ENCODE measurements at places on chromosomes 1 and 21.

DNA sequence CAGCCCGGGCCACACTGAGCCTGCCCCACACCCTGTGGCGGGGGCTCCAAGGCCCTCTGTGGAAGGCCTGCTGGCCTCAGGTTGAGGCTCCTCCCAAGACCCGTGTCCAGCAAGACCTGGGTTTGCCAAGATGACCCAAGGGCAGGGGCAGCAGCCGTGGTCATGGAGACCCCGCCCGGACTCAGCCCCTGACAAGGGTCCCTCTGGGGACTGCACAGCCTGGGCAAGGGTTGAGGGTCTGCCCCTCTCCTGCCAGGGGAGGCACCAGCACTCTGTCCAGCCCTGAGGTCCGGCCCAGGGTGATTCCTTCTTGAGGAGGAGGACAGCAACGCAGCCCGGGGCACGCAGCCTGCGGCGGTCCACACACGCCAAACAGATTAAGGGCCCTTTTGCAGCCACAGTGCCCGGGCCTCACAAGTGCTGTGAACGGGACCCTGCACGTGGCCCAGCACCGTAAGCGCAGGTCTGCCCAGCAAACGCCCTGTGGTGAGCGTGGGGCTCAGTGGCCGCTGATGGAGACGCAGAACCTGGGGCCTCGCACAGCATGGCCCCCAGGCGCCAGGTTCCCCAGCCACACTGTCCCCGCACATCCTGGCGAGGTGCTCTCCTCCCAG is 3.4 kb downstream of the SPATC1L start:
- DNase-seq: no peak

DNA sequence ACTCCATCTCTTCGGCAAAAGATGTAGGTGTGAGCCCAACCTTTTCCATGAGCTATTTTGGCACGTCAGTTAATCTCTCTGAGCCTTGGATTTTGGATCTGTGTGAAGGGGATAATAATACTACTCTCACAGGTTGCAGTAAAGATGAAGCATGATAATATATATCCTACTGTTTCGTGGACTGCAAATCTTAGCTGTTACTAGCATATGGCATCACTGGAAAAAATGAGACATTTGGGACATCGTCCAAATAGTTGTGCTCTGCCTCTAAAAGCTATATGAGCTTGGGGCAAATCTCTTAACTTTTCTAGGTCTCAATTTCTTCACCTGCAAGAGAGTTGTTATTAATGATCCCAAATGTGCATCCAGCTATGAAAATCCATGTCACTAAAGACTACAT is 147.4 kb upstream of the ZRANB2 start:
- no peak for DNase-seq

DNA sequence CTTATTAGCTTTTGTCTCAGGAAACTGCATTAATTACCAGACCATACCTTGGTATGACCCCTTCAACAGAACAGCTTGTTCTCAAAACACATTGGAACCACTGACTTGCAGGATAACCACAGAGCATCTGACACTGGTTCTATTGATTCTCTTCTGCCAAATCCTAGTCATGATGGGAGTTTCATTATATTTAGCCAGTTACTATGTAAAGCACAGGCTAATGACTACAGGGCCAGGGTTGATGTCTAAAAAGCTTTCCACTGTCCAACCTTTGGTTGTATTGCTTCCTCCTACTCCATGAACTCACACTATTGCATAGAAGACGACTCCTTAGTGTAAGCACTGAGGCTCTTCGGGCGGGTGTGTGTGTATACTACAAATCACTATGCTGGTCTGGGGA is 3.8 kb downstream of the STMN1 start:
- no peak for DNase-seq

DNA sequence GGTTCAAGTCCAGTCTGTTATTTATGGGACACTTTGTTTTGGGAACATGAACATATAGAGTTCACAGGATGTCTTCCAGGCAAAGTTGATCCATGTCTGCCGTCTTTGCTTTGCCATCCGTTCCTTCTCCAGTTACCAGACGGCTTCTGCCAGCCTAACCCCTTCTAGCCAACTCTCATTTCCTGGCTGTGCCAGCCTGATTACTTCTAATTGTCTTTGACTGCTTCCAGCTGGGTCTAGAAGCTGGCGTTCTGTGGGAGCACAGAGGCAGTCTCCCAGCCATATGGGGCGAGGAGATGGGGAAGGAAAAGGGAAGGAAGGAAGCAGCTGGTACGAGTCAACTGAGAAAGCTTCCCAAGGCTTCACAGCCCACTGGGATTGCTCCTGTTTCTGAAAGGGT is 3.1 kb upstream of the HUNK start:
- no peak for DNase-seq

DNA sequence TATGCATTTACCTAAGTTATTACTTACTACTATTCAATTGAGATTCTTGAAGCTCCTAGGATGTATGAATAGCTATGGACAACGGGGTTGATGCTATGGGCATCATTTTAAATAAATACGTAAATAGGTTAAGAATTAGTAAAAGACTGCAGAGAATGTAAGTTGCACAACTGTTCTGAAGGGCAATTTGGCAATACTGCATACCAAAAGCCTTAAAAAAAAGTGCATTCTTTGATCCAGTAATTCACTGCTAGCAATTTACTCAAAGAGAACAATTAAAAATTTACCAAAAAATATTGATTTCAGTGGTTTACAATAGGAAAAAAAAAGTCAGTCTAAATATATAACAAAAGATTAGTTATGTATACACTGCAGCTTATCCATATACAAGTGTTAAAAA is 3.5 kb downstream of the ARPC5 start:
- no peak for DNase-seq

GRCh38 chr1:47678464-47678980 is 240.7 kb downstream of the FOXD2 start:
- no peak for DNase-seq

- no peak for DNase-seq
Observed at GRCh38 chr1:209457401-209458125, 126.0 kb upstream of the CAMK1G start.

- no peak for DNase-seq
Observed at GRCh38 chr1:175417316-175417715, 224.7 kb upstream of the KIAA0040 start.

DNA sequence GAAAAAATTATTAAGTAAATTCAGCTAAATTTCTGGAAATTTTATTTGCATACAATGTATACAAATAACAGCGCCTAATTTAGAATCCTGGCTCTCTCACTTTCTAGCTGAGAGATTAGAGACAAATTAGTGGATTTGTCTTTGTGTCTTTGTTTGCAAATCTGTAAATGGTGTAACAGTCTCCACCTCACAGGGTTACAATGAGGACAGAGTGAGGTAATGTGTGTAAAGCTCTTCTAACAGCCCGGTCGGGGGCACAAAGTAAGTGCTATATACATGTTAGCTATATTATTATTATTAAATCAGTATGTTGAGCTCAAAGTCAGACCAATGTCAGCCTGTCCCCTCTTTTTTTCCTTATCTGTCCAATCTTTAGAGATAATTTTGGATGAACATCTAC is 5.0 kb upstream of the ADAMTSL4 start:
- DNase-seq: no peak

DNA sequence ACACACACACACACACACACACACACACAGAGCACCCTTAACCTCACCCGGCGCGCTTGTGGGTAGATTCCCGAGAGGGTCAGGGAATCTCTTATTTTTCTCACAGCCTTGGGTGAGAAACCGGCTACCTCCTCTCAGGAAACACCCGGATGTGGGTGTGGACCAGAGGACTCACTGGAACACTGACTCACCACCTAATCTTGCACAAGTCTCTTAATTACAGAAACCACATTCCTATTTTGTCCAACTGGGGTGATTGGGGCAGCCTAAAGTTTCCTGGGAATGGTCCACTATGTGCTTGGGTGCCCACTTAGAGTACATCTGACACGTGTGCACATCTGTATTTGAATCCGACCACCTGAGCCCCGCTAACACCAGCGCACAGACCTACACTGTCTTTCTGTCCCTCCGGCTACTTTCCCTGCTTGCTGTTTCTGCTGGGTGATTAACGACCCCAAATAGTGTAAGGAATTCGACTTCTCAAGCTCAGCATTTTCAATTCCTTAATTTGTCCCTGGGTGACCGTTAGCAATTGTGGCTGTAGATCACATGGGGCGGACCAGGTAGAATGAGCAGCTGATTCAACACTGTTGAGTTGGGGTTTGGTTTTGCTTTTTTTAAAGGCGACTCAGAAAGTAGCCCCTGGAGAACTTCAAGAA is 14.0 kb upstream of the TBX15 start:
- DNase-seq: peak; percentile 20

- peak; percentile 28 for DNase-seq
Observed at GRCh38 chr1:93991271-93991670, 82.0 kb upstream of the GCLM start.

DNA sequence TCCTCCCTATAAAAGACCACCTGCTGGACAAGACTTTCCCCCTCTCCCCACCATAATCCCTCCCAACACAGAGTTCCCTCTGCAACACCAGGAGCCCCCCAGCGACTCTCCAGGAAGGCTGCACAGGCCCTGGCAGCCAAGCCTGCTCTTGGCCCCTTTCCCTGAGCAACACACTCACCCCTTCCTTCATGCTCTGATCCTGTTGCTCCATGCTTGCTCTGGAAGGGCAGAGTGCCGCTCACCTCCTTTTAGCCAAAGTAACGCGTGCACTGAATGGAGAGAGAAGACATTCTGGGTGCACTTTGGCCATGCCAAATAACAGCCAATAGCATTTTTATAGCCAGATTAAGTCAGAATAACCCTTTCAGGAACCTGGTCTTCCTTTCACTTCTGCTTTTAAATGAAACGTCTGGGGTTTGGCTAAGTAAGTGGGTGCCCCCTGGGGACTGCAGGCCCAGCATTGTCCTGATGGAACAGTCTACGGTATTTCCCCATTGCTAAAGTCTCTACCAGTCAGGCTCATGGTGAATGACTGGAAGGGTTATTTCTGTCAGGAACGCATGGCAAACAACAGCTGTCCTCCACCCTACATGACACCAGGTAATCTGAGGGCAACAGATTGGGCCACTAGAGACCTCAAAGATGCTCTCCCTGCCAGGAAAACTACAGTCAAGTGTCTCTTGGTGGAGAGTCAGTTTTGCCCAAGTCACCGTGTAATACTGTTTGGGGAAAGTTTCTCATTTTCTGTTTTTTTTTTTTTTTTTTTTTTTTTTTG is at the start of gene SLC2A5:
SLC2A5 (minus strand) TSS at position 310 of the 775 bp plus-strand sequence; CDS start at position 211, 99 bp downstream.
- peak; percentile 96 for DNase-seq

- no peak for DNase-seq
Observed at GRCh38 chr21:21715266-21715969, 717.2 kb downstream of the NCAM2 start.

DNA sequence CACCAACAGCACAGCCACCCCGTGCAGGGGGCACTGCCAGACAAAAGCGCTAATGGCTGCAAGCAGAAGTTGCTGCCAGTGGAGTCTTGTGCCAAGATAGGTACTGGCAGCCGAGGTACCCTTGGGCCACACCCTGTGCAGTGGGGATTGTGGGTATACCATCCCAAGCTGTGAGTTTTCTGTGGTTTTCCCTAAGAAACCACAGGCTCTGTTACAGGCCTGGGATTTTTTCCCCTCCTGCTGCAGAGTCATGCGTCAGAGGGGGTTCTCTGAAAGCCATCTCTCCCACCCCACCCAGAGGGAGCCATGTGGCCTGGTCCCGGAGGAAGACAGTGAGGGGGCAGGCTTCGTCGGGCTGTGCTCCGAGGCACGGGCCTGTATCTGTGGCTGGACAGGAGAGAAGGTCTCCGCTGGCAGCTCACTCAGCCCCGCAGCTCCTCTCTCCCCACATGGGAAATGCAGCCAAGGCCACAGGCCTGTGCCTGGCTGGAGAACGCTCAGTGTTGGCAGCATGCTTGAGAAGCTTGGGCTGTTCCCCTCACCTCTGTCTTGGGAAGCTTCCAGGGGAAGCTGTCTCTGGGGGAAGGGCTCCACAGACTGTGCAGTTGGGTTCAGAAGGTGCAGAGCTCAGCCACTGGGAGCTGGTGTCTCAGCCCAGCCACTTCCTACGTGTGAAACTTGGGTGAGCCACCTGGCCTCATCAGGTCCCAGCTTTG is 42.5 kb downstream of the NEK2 start:
- peak; percentile 45 for DNase-seq

DNA sequence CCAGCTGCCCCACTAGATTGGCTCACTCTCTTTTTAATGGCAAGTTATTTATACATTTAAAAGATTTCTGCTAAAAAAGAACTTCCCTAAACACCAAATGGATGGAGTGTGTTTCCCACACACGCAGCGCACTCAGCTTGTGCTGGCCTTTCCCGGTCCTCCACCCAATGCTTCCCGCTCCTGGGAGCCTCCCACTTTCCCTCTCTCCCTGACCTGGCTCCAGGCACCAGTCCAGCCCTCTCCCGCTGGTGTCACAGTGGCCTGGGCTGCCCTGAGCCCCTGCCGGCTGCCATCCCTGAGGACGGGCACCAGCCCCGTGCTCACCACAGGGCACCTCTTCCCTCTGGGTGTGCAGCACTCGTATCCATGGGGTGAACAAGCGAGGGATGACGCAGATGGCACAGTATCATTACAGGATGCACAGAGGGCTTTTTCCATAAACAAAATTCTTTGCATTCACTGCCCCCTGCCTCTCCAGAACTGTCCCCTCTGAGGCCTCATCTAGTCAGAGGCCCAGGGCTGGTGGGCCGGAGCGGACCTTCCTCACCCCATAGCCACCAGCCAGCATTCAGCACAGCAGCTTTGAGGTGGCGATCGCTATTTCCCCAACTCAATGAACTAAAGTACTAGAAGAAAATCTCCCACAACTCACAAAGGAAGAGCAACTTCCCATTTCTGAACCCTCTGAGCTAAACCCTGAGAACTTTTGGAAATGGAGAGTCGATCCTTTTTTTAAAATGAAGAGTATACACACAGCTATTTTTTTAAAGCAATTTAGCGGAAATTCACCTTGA is 68.5 kb downstream of the SLC37A1 start:
- DNase-seq: no peak

DNA sequence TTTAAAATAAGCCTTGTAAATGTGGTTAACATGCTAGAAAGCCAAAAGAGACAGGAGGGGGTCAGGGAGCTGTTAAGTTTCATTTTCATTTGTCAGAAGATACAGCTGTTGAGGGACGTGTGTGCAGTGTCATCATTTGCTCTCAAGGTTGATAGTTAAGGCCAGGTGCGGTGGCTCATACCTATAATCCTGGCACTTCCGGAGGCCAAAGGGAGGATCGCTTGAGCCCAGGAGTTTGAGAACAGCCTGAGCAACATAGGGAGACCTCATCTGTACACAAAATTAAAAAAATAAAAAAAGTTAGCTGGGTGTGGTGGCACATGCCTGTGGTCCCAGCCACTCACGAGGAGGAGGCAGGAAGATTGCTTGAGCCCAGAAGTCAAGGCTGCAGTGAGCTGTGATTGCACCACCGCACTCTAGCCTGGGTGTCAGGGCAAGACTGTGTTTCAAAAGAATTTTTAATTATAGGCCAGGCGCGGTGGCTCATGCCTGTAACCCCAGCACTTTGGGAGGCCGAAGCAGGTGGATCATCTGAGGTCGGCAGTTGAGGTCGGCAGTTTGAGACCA is 22.7 kb downstream of the ZBTB8OS start:
- peak; percentile 11 for DNase-seq

DNA sequence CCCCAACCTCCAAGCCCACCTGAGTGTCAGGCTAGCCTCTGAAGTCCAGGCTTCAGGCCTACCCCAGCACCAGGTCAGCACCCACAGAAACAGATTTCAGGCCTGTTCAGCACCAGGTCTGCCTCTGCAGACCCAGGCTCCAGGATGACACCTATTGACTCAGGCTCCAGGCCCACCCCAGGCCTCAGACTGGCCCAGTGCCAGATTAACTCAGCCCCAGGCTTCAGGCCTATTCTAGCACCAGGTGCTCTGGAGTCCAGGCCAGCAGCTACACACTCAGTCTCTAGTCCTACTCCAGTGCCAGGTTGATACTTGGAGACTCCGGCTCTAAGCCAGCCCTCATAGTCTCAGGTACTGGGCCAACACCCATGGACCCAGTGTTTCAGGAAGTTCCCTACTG is 541.7 kb upstream of the PBX1 start:
- DNase-seq: no peak

GRCh38 chr1:27330786-27331185 is 8.8 kb downstream of the TMEM222 start:
- DNase-seq: no peak

All from suppressor macrophage (primary cell).